ENCODE measurements at places on chromosomes 6 and 20. TPM values are rescaled to one million over a fixed set of nuclear protein-coding genes. Genes with fewer than 3 reads are reported as not detected.

DNA sequence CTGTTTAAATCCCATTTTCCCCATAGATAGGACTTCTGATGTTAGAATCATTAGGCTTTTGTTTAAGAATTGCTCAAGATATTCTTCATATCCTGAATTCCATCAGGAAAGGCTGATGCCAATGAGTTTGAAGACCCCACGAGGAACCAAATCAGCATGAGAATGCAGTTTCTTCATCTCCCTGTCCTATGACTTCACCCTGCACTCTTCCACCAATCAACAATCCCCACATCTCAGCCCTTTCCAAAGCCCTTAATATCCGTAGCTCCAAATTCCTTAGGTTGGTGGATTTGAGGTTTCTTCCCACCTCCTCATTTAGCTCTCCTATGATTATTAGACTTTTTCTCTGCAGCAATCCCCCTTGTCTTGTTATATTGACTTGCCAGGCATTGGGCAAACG is 88.3 kb upstream of the PRND start:
- DNase-seq, result no peak
- no peaks in the 10 kb centered on the region for H3K27me3 ChIP-seq

GRCh38 chr6:94361304-94362060 is 942.1 kb upstream of the EPHA7 start:
- no peaks in the 10 kb centered on the region for H3K27me3 ChIP-seq
- H3K4me3 ChIP-seq, result no peak overlapping the region
- no peak for DNase-seq
- no peaks in the 10 kb centered on the region for H3K36me3 ChIP-seq
- H3K4me1 ChIP-seq, result no peaks in the 10 kb centered on the region
- H3K27ac ChIP-seq, result no peak overlapping the region

Gene SLC12A5
- total RNA-seq, result not detected

DNA sequence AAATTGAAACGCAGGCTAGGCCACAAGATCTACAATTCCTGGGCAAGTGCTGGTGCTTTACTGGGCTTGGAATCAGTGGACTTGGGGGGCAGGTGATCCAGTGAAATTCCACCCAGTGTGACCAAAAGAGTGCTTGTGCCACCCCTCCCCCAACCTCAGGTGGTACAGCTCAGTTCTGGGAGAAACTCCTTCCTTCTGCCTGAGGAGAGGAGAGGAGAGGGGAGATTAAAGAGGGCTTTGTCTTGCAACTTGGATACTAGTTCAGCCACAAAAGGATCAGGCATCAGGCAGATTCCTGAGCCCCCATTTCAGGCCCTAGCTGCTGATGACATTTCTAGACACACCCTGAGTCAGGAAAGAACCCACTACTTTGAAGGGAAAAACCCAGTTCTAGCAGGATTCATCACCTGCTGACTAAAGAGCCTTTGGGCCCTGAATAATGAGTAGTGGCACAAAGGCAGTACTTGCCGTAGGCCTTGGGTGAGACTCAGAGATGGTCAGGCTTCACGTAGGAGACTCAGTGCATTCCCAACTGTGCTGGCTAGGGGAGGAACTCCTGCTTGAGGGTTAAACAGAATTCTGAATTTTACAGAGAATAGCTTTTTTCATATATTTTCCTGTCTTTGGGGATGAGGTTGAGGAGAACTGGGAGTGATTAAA is 446.7 kb downstream of the BMP2 start:
- H3K36me3 ChIP-seq, result no peaks in the 10 kb centered on the region
- H3K27ac ChIP-seq, result no peak overlapping the region
- H3K4me3 ChIP-seq, result no peak overlapping the region
- H3K4me1 ChIP-seq, result no peaks in the 10 kb centered on the region
- DNase-seq, result no peak
- H3K27me3 ChIP-seq, result no peaks in the 10 kb centered on the region

- H3K27me3 ChIP-seq, result no peaks in the 10 kb centered on the region
- no peak overlapping the region for H3K27ac ChIP-seq
- H3K36me3 ChIP-seq, result no peaks in the 10 kb centered on the region
- DNase-seq, result no peak
- peaks cover 3% of the 10 kb centered on the region for H3K4me1 ChIP-seq
Measured at GRCh38 chr6:37362101-37362828, 8.5 kb downstream of the RNF8 start.

DNA sequence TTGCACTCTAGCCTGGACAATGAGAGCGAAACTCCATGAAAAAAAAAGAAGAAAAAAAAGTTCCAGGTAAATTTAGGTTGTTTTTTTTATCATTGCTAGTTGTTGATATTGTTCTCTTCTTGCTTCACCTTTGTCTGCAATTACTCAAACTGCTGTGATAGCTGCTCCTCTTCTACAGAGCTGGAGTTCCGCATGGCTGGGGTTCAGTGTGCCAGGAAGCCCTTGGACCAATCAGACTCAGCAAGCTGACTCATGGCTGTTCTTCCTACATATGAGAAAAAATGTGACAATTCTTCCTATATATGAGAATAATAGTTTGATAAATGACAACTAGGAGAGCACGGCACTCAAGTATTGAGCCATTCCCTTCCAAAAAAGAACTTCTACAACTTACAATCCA is 28.4 kb downstream of the DPPA5 start:
- H3K4me1 ChIP-seq, result no peaks in the 10 kb centered on the region
- no peak overlapping the region for H3K27ac ChIP-seq
- H3K4me3 ChIP-seq, result no peak overlapping the region

- H3K36me3 ChIP-seq, result no peaks in the 10 kb centered on the region
- no peaks in the 10 kb centered on the region for H3K27me3 ChIP-seq
- H3K27ac ChIP-seq, result no peak overlapping the region
- H3K4me3 ChIP-seq, result no peak overlapping the region
- no peaks in the 10 kb centered on the region for H3K4me1 ChIP-seq
Measured at GRCh38 chr20:47800623-47801022, 15.3 kb upstream of the SULF2 start.

DNA sequence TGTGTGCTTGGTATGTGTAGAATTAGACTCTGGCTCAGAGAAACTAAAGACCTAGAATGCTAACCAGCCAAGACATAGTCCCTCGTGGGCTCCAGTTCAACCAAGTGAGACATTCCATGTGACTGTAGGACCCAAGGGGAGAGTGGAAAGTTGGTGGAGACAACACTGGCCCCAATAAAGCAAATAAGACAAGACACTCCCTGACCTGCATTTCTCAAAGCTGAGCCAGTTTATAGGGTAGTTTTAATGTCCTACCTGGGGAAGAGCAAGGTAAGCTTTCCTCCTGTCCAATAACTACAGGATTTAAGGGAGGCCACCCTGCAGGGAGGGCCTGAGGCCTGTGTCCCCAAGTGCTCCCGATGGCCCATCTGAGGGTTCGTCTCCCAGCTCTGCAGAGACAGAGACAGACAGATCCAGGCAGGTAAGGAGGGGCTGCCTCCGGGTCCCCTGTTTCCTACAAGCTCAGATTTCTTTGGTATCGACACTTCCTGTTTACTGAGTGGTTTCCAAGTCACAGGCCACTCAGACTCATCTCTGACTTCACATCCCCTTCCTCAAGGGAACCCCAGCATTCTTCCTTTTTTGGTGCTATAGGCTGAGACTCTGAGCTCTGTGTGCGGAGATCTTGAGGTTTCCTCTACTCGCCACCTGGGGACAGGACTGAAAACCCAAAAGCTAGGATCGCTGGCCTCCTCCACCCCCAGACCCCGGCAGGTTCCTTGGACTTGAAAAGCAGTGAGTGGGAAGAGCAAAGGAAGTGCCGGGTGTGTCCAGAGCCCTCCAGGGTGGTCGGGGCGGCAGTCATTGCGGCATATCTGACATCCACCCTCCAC is 92.4 kb downstream of the PRND start:
- H3K4me1 ChIP-seq, result no peaks in the 10 kb centered on the region
- no peak overlapping the region for H3K4me3 ChIP-seq
- peak overlapping the region; percentile 54 for H3K27ac ChIP-seq
- H3K27me3 ChIP-seq, result no peaks in the 10 kb centered on the region

DNA sequence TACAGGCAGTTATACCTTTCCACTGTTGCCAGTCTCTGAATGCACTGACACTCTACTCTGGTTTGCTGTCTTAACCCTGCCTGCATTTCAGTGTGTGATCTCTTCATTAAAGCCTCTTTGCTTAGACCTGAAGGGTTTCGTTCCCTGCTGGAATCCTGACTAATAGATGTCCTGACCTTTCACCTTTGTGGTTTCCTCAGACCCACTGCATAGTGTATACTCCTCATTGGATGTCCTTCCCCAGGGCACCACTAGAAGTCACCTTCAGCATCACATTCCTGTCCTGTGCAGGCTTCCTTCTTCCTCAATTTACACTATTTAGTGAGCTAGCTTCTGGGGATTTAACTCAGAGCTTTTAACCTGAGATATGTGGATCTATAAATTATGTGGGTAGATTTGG is 120.6 kb downstream of the RCAN2 start:
- no peaks in the 10 kb centered on the region for H3K27me3 ChIP-seq
- H3K4me1 ChIP-seq, result peaks cover 18% of the 10 kb centered on the region
- no peaks in the 10 kb centered on the region for H3K36me3 ChIP-seq
- no peak for DNase-seq

DNA sequence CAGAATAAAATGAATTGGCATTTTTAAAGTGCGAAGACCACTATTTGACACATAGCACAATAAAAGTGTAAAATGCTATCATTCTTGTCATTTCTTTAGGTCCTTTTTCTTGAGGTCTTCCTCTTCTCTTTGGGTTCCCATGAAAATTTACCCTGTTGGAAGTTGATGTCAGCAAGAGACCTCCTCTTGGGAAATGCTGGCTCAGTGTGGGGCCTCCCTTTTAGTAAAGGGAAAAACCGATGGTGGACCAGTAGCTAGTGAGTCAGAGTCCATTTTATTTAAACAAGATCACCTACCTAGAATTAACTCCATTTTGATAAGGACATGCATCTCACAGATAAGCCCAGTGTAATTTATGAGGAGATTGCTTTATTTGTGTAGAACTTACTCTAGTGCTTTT is 37.7 kb upstream of the HLA-C start:
- H3K27me3 ChIP-seq, result peaks cover 33% of the 10 kb centered on the region
- no peak overlapping the region for H3K4me3 ChIP-seq
- no peak overlapping the region for H3K27ac ChIP-seq

Gene TFAP2B
- not detected for total RNA-seq

DNA sequence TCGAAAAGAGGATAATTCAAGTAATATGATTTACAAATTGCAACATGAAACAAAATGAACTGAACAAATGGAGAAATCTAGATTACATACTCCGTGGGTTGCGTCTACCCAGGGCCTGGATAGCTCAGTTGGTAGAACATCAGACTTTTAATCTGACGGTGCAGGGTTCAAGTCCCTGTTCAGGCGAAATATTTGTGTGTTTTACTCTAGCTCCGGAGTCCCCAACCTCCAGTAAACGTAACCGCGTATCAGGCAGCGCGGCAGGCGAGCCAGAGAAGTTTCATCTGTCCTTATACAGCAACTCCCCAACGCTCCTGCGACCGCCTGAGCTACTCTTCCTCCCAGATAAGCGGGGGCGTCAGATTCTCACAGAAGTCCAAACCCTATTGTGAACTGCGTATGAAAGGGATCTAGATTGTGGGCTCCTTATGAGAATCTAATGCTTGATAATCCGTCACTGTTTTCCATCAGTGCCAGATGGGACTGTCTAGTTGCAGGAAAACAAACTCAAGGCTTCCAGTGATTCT is 176.1 kb downstream of the TRIM27 start:
- no peak for DNase-seq
- no peaks in the 10 kb centered on the region for H3K4me1 ChIP-seq
- no peak overlapping the region for H3K4me3 ChIP-seq
- no peaks in the 10 kb centered on the region for H3K36me3 ChIP-seq
- peaks cover 9% of the 10 kb centered on the region for H3K27me3 ChIP-seq

GRCh38 chr6:160337991-160338390 is 10.2 kb upstream of the SLC22A3 start:
- no peak overlapping the region for H3K27ac ChIP-seq
- no peaks in the 10 kb centered on the region for H3K27me3 ChIP-seq
- H3K4me3 ChIP-seq, result no peak overlapping the region
- H3K4me1 ChIP-seq, result no peaks in the 10 kb centered on the region
- DNase-seq, result no peak
- no peaks in the 10 kb centered on the region for H3K36me3 ChIP-seq

GRCh38 chr20:5715071-5715841 is 34.9 kb upstream of the SHLD1 start:
- H3K36me3 ChIP-seq, result no peaks in the 10 kb centered on the region
- DNase-seq, result no peak
- no peaks in the 10 kb centered on the region for H3K27me3 ChIP-seq
- H3K27ac ChIP-seq, result no peak overlapping the region
- H3K4me1 ChIP-seq, result peaks cover 10% of the 10 kb centered on the region
- H3K4me3 ChIP-seq, result no peak overlapping the region

DNA sequence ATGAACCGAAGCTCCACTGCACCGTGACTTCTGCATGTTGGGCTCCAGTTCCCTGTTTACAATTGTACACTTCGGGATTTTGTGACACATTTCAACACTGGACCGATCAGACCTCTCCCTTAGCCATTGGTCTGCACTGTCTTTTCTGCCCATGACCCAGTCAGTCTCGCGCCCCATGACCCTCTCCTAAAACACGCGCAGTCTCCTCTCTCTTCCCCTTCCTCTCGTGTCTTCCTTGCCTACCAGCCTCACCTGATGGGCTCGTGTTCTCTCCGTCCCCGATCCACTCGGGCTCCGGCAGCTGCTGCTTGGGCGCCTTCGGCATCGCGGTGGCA is 535 bp upstream of the ABCF1 start:
- no peaks in the 10 kb centered on the region for H3K36me3 ChIP-seq
- H3K4me1 ChIP-seq, result peaks cover 31% of the 10 kb centered on the region
- H3K27ac ChIP-seq, result peak overlapping the region; percentile 94
- no peak for DNase-seq

GRCh38 chr6:73858376-73858775 is 162.4 kb downstream of the CD109 start:
- H3K27ac ChIP-seq, result no peak overlapping the region
- no peak for DNase-seq
- H3K4me3 ChIP-seq, result no peak overlapping the region
- H3K27me3 ChIP-seq, result no peaks in the 10 kb centered on the region
- H3K36me3 ChIP-seq, result no peaks in the 10 kb centered on the region

- no peaks in the 10 kb centered on the region for H3K36me3 ChIP-seq
- H3K4me3 ChIP-seq, result no peak overlapping the region
Measured at GRCh38 chr20:39468703-39469102, 506.6 kb downstream of the DHX35 start.

- no peak overlapping the region for H3K27ac ChIP-seq
- no peaks in the 10 kb centered on the region for H3K36me3 ChIP-seq
Measured at GRCh38 chr6:12182676-12183075, 107.5 kb upstream of the EDN1 start.

DNA sequence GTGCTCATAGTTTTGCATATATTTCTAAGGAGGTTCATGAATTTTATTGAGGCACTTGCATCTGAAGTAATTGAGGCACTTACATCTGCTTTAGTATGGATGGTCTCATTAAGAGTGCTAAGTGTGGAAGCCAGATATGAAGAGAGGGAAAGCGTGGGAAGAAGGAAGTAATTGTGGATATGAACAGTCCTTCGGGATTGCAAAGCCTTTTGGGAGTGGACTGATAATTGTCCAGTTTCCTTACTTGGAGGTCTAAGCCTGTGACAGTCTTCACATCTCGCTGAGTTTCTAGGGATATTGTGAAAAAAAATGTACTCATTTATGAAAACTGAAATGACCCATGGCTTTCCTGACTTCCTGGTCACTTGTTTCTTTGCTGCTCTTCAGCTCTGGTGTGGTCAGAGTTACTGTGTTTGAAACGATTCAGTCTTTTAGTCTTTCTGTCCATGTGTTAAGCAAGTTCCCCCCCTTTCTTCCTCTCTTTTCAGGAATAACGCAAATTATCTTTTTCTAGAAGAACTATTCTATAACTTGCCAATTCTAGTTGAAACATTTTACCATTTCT is 137.3 kb downstream of the ZFAND3 start:
- no peak for DNase-seq
- H3K4me3 ChIP-seq, result no peak overlapping the region
- no peaks in the 10 kb centered on the region for H3K36me3 ChIP-seq
- H3K27ac ChIP-seq, result no peak overlapping the region
- H3K27me3 ChIP-seq, result no peaks in the 10 kb centered on the region
- peaks cover 70% of the 10 kb centered on the region for H3K4me1 ChIP-seq
